Heart right ventricle (tissue), 16 donors: ENCODE measurements at places on chromosomes 4 and X. TPM values are rescaled to one million over a fixed set of nuclear protein-coding genes. Genes with fewer than 3 reads are reported as not detected.

The STATH gene
- not detected for polyA plus RNA-seq

The SULT1B1 gene
- 0.45 TPM for polyA plus RNA-seq

- no peak for DNase-seq
Observed at GRCh38 chr4:114986133-114986532, 127.3 kb downstream of the NDST4 start.

GRCh38 chrX:48998391-48998790 is 3.7 kb downstream of the GRIPAP1 start:
- DNase-seq, result no peak

- no peak for DNase-seq
Observed at GRCh38 chr4:176778491-176778890, 14.2 kb downstream of the VEGFC start.

- no peak for DNase-seq
Observed at GRCh38 chr4:73018595-73018994, 50.9 kb downstream of the COX18 start.

The KCND1 gene
- polyA plus RNA-seq, result 0.44 TPM

DNA sequence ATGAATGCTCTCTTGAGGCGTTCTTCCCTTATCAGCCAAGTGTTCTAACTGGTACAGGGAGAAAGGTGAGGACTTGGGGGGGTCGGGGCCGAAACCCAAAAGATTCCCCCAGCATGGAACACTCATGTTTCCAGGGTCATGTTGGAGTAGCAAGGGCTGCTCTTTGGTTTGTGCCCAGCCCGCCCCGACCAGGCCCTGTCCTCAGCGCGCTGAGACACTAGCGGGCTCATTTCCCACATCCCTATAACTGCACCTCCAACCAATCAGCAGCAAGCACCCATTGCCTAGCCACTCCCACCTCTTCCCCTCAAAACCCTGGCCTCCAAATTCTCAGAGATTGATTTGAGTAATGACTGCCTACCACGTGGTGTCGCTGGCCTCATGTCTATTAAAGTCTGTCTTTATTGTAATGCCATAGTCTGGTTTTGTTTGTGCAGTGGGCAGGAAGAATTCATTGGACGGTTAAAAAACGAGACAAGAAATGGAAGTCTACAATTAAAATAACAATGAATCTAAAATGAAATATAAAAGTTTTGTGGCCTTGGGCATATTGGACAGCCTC is 1928.4 kb downstream of the STIM2 start:
- DNase-seq, result no peak

The RAB41 gene
- polyA plus RNA-seq, result not detected

DNA sequence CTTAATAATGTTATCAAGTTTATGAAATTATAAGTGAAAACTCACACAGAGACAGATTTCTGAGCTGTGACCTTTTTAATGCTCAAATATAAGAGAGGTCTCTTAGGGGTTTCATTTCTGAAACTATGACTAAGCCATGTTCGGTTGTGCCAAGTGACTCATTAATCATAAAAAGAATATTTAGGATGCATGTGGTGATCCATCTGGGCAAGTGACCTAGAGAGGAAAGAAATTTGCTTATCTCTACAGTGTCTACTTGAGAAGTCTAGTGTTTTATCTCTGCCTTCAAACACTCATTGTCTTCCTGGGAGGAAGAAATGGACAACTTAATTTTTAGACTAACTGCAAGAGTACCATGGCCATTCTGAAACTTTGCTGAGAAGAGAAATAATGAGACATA is 545.3 kb upstream of the GRID2 start:
- DNase-seq, result no peak

DNA sequence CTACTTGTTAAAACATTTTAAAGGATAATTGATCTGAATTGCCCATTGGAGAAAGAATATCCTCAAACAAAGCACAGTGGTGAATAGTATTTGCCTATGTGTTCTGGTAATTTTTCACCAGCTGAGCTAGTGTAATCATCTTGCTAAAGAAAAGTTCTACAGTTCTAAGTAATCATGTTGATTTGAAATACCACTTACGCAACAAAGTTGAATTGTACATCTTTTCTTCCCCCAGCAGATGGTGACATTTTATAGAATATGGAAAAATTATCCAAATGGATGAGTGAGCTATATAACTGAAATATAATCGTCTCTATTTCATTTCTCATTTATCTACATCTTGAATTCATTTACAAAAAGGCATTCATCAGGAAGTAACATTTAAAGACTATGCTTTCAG is 9.7 kb upstream of the ZNF674 start:
- no peak for DNase-seq

GRCh38 chrX:52577464-52578173 is 60.8 kb upstream of the XAGE1B start:
- DNase-seq, result no peak

DNA sequence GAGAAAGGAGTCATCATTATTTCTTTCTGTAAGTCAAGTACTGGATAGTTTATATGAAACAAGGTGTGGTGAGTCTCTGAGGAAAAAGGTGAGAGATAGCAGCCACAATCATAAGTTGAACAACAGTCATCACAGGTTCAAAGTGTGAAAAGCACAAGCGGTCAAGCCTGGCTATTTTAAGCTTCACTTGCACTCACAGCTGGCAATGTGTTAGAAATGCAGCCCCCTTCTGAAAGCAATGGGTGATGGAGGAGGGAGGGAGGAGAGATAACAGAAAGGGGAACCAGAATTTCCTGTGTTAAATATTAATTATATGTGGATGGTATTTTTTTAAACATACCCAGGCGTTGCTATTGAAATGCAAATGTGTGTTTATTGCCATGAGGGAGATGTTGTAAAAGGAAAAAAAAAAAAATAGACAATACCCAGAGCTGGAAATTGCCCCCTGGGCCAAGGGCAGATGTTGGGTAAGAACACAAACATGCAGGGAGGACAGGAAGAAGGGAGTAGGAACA is 26.9 kb upstream of the BMP3 start:
- no peak for DNase-seq

- no peak for DNase-seq
Observed at GRCh38 chr4:8559011-8559410, 21.2 kb upstream of the GPR78 start.

DNA sequence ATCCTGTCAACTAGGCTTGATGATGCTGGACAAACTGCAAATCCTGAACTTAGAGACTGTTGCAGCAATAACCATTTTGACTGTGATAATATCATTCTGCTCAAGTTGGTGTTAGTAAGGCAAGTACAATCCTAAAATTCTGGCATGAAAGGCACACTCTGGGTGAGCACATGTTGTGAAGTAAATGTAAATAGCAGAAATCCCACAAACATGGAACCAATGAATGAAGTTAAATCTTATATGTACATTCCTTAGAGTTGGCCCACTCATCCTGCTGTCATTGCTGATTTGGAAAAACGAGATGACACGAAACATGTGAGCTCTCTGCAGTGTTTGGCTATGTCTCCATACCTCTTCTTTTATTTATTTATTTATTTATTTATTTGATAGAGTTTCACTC is 21.0 kb downstream of the RBM47 start:
- no peak for DNase-seq

- no peak for DNase-seq
Observed at GRCh38 chrX:139039041-139039440, 327.5 kb upstream of the FGF13 start.

The GATA1 gene
- polyA plus RNA-seq, result not detected

The USP17L24 gene
- not detected for polyA plus RNA-seq

The MYOZ2 gene
- polyA plus RNA-seq, result 772 TPM

The PNMA6F gene
- polyA plus RNA-seq, result not detected

DNA sequence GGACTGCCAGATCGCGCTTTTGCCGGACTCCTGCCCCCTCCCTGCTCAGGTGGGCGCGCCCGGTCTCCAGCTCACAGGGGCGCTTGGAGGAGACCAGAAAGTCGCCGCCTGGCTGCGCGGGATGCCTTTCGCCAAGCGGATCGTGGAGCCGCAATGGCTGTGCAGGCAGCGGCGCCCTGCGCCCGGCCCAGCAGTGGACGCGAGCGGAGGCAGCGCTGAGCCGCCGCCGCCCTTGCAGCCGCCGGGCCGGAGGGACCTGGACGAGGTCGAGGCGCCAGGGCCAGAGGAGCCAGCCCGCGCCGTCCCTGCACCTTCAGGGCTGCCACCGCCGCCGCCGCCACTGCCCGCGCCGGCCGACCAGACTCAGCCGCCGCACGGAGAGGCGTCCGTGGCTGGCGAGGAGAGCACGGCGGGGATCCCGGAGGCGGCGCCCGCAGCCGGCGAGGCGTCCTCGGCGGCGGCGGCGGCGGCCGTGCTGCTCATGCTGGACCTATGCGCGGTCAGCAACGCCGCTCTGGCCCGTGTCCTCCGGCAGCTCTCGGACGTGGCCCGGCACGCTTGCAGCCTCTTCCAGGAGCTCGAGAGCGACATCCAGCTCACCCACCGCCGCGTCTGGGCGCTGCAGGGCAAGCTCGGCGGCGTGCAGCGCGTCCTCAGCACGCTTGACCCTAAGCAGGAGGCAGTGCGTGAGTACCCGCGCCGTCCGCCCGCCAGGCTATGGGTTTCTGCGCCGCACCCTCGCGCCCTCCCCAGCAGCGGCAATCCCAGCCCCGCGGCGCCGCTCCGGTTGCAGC is 834 bp downstream of the NHS start:
- no peak for DNase-seq

The NXT2 gene
- polyA plus RNA-seq, result 1.8 TPM
